Skeletal muscle tissue (tissue), 5 donors: ENCODE measurements at places on chromosomes 2 and 18. TPM values are rescaled to one million over a fixed set of nuclear protein-coding genes. Genes with fewer than 3 reads are reported as not detected.

C2orf15 gene
- total RNA-seq = not detected

DSC3 gene
- total RNA-seq = under 0.01 TPM

CHRNA1 gene
- 48.0 TPM for total RNA-seq

CCDC148 gene
- 0.52 TPM for total RNA-seq

FEV gene
- not detected for total RNA-seq

CRYGA gene
- not detected for total RNA-seq

CROCC2 gene
- total RNA-seq = under 0.01 TPM
